ENCODE measurements at places on chromosomes 7 and 10.
A peak's percentile ranks its signal among the peaks of the same experiment; 100 is the strongest.

GRCh38 chr10:132209130-132209529, 22.4 kb downstream of the DPYSL4 start:
- no peak for DNase-seq

DNA sequence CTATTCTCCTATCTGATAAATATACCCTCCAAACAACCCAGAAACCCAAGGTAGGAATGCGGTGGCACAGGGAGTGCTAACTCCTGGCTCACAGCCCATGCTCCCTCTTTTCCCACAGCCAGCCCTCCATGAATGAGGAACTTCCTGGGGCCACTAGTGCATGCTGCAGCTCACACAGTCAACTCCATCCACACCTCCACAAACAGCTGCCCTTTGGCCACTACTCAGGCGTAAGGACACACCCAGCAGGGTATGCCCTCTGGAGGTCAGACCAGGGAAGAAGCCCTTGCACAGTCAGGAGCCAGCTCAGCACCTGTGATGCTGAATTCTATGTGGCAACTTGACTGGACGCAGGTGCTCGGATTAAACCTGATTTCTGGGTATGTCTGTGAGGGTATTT, 85.2 kb upstream of the PIK3CG start:
- no peak for DNase-seq

DNA sequence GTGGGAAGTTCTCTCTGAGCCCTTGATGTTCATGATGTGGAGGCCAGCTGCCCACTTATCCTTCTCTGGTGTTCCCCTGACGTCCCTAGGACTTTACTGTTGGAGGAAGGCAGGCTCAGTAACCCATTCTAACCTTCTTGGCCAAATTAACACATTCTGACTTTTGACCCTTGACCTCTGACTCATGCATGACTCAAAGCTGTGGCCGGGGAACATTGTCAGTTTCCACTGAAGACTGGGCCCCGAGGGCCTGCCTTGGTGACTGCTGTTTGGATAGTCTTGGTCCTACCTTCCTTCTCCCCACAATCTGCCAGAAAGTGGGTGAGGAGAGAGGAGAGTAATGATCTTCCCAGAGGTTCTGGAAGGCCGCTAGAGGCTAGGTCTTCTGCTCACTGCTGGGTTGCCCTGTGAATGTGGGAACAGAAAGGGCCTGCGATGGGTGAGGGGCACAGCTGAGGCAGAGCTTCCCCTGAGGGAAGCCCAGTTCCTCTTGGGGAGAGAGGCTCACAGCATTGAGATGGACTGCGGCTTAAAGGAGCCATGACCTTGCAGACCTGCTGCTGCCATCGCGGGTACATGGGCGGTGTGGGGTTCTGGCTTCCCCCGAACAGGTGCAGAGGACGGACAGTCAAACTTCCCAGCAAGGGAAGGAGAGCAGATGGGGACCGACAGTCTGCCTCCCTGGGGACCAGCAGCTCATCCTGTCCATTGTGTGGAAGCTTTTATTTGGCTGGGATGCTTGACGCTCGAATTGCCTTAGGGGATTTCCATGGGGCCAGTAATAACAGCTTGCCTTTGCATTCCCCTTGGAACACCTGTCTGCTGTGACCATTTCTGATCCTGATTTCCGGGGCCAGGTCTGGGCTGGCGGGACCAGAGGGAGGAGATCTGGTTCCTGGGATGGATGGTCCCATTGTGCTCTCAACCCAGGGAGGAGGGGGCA, 43.8 kb downstream of the ADAMTS14 start:
- no peak for DNase-seq

DNA sequence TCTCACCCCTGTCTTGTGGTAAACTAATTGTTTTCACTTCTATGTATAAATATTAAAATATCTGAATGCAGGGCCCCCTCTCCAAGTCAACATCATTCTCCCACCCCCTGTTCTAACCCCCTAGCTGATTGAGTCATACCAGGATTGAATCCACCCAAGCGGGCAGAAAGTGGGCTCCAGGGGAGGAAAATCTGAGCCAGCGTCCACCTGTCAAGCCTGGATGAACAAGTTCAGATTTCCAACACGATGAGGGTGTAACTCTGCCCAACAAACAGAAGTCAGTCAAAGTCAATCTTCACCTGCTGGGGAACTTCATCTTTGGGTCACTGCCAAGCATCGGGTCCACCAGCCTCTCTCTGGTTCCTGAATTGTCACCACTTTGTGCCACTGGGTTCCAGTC, 162.9 kb upstream of the CELF2 start:
- DNase-seq: no peak

- DNase-seq: no peak
These were observed 55.7 kb upstream of the GATA3 start for GRCh38 chr10:7998831-7999230.

DNA sequence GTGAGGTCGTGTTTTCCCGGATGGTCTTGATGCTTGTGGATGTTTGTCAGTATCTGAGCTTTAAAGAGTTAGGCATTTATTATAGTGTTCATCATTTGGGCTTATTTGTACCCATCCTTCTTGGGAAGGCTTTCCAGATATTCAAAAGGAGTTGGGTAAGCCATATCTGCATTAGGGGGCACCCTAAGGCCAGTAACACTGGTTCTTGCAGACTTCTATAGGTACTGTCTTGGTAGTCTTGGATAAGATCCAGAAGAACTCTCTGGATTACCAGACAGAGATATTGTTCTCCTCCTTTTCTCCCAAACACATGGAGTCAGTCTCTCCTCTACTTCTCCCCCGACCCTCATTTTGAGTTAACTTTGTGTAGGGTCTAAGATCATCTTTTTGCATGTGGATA, 92.8 kb downstream of the SDK1 start:
- DNase-seq: no peak

- no peak for DNase-seq
These were observed 845.9 kb downstream of the TYW1 start for GRCh38 chr7:67842571-67842970.

DNA sequence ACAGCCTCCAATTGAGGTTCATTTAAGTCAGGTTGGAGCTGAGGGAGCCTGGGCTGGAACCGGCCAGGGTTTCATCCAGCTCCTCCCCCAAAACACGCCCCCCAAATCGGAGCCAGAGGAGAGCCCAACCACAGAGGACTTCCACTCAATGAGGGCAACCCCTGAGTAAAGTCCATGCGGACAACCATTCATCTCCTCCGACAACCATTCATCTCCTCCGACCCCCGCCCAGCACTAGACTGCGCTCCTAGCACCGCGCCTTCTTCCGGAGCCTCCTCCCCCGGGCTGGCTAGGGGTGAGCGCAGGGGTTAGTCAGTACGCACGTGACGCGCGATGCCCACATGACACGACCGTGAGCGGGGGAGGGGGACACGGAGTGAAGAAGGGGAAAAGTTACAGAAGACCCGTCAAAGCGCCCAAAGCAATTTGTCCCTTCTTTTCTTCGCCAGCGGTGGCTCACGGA, 1.4 kb downstream of the MAGI2 start:
- DNase-seq: no peak

DNA sequence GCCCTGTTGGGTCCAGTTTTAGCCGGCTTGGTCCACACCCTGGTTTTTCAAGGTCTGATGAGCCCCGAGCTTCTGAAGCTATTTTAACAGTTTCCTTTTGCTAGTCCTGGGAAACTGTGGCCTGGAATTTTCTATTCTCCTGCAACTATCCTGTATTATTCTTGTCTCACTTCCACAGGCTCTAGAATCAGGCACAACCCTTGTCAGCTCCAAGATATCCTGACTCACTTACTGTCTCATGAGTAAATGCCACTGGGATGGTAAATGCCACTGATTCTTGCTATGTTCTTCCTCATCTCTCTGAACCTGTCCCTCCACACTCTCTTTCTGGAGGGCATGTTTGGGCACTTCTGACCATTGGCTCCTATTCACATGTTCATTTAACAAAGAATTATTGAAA, 611.5 kb upstream of the IGFBP3 start:
- DNase-seq: no peak

DNA sequence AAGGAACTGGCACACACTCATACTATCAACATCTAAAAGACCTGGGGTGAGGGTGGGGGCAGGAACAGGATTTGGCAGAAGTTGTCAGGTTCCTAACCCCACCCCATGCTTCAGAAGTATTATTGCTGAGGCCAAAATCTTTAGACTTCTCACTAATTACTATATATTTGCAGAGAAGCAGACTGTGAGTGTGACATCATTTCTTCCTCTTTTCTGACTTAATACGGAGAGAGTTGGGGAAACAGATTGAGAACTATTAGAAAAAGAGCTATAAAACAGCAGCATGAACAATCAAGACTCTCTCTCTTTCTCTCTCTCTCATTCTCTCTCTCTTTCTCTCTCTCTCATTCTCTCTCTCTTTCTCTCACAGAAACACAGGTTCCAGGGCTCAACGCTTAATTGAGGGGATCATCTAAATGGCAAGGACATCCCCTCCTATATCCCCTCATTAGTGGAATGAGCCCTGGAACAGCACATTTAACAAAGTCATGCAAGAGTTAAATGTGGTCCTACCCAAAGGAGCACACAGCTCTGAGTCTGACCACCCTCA, 94.8 kb downstream of the KCNMA1 start:
- DNase-seq: no peak

DNA sequence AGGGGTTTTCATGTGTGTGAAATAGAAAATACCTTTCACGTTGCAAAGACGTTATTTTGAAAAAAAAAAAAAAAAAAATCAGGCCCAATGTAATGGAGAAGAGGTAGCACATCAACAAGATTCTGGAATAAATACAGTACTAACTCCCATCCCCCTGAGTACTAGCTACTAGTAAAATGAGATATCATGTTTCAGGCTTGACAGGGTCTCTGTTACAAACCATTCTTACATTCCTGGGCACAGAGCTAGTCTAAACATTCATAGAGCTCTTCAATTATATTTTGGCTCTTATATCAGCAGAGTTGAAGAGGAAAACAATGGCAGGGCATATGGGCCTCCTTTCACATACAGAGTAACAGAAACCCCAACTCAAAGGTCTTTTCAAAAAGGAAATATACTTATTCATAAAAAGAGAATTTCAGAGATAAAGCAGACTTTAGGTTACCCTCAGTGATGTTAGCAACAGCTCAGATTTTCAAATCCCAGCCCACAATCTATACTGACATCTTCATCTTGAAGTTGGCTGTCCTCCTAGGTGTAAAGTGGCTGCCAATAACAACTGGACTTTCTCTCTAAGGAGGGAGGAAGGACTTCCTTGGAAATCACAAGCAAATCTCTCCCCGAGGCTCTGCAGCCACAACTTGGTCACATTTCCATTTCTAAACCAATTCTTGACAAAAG, 18.6 kb downstream of the C7orf33 start:
- DNase-seq: no peak

DNA sequence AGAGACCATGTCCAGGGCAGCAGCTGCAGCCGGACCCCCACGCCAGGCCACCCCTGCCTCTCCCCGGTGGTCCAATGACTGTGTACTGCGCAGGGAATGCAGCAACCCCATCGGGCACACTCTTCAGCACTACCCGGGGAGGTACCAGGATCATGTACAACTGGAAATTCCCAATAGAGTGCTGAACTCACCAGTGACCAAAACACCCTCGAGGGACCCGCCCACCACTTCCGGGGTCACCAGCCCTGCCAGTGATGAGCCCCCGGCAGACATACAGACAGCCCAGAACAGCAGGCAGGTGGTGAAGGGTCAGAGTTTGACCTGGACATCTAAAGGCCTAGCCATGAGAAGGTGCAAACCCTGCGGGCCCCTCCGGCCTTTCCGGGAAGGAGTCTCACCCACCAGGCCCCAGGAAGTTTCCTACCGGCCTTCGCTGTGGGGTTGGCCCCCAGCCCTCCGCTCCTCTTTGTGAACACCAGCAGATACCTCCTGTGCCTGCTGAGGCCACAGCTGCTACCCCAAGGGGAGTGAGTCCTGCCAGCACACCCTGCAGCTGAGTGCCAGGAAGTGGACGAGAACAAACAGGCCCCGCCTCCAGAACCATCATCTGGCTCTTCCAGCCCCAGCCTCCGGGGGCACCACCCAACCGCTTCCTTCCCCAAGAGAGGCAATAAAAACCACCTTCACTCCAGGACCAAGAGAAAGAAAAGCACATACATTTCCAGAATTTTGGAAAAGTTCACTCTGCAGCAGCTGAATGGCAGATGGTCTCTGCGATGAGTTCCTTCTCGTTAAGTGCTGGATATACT, 5.0 kb upstream of the ANKRD61 start:
- no peak for DNase-seq

GRCh38 chr7:91233212-91233611, 31.0 kb upstream of the FZD1 start:
- DNase-seq: no peak

DNA sequence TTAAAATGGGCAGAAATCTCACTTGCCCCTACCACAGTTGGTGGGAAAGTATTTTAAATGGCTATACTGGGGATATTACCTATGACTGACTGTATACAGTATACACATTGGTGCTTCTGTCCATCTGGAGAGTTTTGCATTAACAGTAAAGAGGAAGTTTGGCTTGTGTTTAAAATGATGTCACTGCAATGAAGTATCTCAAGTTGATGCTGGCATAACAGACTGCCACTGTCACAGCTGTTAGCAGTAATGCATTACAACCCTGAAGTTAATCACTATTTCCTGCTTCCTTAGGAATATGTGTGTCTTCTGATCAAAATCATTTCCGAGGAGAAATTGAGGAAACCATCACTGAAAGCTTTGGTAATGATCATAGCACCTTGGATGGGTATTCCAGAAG, 1.9 kb downstream of the DKK1 start:
- DNase-seq: no peak

DNA sequence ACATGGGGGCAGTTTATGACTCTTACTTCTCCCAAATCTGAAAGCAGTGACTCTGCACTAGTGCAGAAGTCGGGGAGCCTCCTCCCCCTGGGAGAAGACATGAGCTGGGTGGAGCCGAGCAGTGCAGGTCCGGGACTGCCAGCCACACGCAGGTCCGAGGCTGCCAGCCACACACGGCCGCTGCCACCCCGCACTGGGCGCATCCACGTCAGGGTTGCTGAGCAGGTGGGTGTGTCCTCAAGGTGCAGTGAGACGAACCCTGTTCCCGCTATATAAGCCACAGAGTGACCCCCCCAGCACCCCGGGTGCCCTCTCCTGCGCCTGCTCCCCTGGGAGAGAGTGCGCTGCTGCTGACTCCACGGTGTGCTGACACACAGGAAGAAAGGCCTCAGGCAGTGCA, 430.2 kb downstream of the PTPRN2 start:
- no peak for DNase-seq

- no peak for DNase-seq
These were observed 187.5 kb downstream of the CELF2 start for GRCh38 chr10:11205030-11205772.

DNA sequence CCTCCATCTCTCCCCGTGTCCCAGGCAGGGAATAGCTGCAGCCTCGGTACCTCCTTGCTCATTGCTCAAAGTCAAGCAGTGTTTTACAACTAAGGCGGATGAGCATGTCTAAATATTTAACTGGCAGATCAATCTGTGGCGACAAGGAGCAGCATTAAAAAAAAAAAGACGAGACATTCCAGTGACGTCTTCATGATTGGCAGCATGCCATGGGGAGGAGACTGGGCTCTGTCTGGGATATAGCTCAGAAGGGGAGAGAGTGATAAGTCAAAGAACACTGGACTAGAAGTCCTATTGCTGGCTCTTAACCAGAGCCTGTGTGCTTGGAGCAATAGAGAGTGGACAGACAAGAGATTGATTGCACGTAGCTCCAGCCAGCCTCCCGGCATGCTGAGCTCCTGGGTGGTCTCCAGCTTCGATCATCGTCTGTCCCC, 287.5 kb upstream of the PODXL start:
- peak; percentile 75 for DNase-seq

Data from LNCaP clone FGC (cell line).